ENCODE measurements at places on chromosomes 3 and 15.
A peak's percentile ranks its signal among the peaks of the same experiment; 100 is the strongest.

DNA sequence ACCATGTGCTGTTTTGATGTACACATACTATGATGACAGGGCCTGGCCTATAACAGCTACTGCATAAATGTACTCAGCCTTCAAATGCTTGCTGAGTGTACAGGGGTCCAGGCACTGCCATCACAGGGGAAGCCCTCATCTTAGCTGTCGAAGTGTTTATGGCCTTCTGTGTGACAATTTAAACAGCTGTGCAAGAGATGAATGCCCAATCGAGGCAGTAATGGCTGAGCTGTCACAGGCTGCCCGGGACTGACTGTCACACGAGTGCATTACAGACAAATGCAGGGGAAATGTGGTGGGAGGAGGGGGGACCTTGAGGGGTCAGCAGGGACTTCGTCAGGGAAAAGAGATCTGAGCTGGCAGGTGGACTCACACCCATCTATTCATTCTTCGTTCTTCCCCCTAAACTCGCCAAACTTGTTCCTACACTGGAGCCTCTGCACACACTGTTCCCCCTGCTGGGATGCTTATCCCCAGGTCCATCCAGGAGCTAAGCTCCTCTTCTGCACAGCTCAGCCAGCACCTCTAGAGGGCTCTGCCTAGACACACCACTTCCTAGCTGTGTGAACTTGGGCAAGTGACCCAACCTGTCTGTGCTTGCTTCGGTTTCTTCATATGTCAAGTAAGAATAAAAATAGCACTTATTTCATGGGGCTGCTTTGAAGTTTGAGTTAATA is 156.2 kb upstream of the IQSEC1 start:
- DNase-seq = peak; percentile 33

- DNase-seq = no peak
These were observed 28.3 kb upstream of the GPD1L start for GRCh38 chr3:32078085-32078634.

DNA sequence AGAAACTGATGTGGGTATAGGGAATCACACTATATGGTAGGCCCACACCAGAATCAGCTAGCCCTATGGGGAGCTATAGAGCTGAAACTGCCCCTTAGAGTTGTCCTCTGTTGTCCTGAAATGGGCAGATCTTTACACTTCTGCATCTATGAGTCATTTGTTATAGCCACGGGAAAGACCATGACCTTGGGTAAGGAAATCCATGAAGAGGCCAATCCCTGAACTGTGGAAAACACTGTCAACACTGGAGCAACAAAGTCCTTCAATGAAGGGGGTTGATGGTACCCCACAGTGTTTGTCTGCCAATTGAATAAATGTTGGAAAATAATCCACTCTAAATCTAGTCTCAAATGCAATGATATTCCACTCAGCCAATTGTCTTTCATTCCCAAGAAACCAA is 5.2 kb upstream of the CD200R1 start:
- DNase-seq = no peak

GRCh38 chr3:168040607-168041208 is 55.0 kb downstream of the GOLIM4 start:
- peak; percentile 83 for DNase-seq

DNA sequence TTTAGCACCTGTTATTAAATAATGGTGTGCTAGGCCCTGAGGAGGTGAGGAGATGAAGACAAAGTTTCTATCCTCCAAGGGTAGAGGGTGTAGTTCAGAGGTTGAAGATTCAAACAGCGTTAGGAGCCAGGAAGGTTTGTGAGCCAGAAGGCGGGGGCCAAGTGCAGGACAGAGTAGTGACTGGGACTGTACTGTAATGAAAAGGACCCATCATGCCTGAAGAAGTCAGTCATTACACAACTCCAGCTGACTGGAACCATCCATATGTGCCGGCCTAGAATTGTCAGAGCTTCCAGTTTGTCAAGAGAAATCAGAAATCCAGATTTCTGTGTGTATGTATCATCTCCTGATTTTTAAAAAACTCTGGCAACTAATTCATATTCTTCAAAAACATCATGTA is 54.8 kb downstream of the FILIP1L start:
- DNase-seq = no peak

- DNase-seq = no peak
These were observed 380.1 kb upstream of the GBE1 start for GRCh38 chr3:82141592-82141991.

GRCh38 chr3:176321099-176321498 is 876.2 kb downstream of the TBL1XR1 start:
- no peak for DNase-seq

DNA sequence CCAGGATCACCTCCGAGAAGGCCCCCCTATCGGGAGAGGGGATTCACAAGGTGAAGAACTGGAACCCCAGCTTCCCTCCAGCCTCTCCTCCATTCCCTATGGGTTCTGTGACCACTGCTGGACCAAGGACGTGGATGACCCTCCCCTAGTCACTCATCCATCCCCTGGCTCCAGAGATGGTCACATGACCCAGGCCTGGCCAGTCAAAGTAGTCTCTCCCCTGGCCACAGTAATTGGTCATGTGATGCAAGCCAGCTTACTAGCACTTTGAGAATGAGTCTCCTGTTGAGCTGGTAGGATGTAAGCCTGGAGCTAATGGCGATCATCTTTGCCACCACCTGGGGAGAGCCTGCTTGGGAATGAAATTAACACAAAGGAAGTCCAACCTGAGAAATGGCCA is 3.9 kb downstream of the CAMK1 start:
- no peak for DNase-seq

GRCh38 chr15:83053151-83053550 is 13.9 kb downstream of the BTBD1 start:
- DNase-seq = no peak

- DNase-seq = no peak
These were observed 26.4 kb upstream of the LRIG1 start for GRCh38 chr3:66527246-66527645.

DNA sequence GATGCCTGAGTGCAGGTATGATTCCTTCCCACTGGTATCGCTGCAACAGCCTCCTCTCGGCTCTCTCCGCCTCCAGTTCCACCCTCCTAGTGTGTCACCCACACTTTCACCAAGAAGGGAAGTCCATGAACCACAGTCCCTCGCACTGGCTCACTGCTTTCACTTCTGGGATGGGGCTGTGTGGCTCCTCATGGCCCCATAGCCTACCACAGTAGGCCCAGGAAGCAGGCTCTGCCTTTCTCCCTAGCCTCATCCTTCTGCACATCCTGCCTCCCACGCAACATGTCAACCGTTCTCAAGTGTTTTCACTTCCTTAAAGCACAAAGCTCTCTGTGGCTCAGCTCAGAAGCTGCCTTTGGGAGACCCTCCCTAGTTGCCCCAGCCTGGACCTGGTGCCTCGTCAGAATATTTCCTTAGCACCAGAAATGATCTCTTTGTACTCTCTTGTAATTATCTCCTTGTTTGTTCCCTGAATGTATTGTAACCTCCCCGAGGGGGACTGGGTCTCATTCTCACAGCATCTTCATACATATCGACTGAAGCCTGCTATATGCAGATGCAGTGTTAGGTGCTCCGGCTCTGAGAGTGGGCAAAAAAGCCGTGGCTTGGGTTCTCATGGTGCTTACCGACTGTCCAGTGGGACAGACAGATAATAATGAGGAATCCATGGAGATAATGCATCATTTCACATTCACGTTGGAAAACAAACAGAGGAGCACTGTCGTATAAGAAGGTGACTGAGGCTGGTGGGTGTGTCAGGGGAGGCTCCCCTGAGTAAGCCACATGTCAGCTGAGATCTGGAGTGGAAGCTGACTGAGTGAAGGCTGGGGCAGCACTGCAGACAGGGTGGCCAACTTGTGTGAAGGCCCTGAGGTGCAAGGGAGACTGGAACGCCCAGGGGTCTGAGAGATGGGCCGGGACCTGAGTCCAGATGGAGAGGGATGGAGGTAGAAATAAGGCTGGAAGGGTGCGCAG is 107.1 kb downstream of the DGKG start:
- DNase-seq = no peak

DNA sequence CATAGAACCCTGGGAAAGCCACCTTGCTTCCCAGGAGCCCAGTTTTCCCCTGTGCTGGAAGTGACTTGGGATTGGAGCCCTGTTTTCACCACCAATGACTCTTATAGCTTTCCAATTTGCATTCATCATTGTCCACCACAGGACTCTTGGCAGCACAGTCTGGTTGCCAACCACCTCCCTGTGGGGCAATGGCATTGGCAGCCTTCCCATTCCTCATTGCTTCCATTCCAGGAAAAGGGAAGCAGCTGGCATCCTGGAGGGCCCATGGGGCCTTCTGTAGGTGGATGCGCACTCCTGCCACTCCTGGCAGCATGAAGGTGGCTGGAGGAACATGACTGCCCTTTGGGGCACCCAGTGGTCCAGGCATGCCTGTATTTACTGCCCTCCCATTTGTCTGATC is 57.7 kb downstream of the FEM1B start:
- no peak for DNase-seq

DNA sequence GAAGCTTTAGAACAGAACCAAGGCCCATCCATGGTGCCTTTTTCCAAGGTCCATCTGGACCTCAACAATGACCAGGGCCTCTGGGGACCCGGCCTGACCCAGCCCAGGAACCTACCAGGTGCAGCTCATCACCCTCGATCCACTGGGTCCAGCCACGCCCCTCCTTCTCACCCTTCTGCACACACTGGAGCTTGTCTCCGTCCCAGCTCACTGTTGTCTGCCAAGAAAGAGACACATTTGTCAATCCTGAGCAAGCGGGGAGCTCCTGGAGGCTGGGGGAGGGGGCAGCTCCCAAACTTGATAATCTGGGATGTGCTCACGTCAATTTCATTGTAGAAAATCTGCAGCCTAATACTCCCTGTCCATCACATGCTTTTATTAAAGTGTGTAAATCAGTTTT is 21.2 kb downstream of the RBP1 start:
- no peak for DNase-seq

DNA sequence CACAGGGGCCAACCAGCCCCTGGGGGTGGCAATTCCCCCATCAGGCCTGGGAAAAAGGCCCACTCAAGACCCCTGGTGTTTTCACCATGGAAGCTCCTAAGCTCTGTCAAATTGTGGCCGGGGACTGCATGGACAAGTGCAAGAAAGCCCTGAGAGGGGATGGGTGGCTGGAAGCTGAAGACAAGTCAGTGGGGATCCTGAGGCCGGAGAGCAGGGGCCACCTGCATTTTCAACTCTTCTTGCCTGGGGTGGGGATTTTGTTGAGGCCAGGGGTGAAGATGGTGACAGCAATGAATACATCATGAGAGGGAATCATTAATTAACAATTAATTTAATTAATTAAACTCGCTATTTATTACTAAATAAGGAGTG is 33.9 kb downstream of the FEM1B start:
- DNase-seq = no peak

- no peak for DNase-seq
These were observed 29.8 kb downstream of the LARS2 start for GRCh38 chr3:45417930-45418847.

GRCh38 chr3:58009026-58009748 is 965 bp downstream of the FLNB start:
- no peak for DNase-seq

DNA sequence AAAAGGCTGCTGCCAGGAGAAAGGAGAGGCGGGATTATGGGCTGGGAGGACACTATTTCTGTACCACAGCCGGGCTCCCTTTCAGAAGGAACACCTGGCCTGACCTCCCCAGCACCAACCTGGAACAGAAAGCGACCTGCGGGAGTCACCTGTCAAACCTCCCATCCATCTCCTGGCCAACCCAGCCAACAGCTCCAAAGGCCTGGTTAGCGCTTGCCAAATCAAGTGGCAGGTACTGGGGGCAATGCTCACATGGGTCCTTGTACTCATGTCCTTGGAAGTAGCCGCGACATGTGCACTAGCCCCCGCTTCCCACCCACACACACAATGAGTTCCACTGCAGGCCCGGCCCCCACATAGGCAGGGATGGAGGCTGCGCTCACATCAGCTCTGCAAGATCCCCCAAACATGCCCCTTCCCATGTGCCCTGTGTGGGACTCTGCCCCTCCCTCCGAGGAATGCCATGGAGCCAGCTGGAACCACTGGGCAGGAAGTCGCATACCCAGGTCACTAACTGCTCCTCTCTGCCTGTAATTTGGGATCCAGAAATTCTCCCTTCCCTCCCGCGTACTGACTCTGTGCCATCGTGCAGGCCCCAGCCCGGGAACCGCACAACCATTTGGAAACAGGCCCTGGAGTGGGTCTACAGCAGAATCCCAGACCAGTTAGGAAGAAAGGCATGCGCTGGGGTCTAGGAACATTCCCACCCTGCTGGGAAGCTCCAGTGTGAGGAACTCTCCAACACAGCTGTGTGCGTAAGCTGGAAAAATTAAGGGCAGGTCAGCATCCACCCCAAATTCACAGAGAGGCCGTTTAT is 98.9 kb downstream of the LRIG1 start:
- DNase-seq = no peak

- no peak for DNase-seq
These were observed 48.9 kb upstream of the GMNC start for GRCh38 chr3:190911382-190911781.

GRCh38 chr15:99106417-99107220 is 1.7 kb downstream of the SYNM start:
- no peak for DNase-seq

DNA sequence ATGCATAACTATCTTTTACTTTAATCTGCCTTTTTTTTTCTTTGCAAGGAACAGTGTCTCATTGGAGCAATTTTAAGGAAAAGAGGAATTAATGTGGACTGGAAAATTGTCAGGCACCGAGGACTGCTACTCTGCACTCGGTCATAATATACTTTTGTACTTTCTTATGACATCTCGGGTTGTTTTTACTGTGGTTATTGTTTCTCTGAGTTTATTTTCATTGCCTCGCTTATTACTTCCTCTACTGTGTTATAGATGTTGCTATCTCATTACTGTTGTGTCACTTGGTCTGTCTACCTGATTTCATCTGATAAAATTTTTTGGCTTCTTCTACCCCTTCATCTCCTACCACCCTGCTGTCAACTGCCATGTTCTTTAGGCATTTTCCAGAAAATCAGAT is 213.5 kb upstream of the POU1F1 start:
- DNase-seq = no peak

DNA sequence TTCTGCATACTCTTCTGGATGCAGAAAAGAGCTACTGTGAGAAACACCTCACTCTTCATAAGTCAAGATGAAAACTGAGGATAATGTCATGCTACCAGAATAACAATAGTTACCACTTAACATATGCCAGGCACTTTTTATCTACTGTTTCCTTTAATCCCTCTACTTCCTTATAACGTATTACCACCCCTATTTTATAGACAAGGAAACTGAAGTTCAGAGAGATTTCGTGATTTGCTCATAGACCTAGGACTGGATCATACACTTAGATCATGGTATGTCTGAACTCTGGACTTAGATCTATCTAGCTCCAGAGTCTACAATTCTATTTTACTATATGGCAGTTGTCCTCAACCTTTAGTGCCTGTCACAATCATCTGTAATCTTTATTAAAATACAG is 155.7 kb upstream of the TSPAN3 start:
- no peak for DNase-seq

DNA sequence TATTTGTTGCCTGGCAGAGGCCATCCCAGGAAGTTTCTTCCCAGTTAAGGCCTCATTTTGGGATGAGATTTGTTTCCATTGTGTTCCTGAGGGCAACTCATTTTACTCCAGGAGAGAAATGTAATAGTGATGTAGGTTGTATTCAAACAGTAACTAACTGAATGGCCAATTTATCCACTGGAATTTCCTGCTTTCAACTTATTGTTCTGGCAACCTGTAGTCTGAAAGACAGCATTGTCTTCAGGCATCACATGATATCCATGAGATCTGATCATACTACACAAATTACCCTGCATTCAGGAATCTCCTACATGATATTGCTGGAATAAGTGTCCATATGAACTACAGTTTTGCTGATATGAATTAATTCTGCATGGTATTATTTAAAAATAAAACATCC is 79.5 kb upstream of the FGF7 start:
- DNase-seq = no peak

GRCh38 chr3:121661376-121661775 is 673 bp upstream of the HCLS1 start:
- no peak for DNase-seq

Measured in AML-193 (cell line).